ENCODE measurements at places on chromosomes 3 and 15. TPM values are rescaled to one million over a fixed set of nuclear protein-coding genes. Genes with fewer than 3 reads are reported as not detected.

DNA sequence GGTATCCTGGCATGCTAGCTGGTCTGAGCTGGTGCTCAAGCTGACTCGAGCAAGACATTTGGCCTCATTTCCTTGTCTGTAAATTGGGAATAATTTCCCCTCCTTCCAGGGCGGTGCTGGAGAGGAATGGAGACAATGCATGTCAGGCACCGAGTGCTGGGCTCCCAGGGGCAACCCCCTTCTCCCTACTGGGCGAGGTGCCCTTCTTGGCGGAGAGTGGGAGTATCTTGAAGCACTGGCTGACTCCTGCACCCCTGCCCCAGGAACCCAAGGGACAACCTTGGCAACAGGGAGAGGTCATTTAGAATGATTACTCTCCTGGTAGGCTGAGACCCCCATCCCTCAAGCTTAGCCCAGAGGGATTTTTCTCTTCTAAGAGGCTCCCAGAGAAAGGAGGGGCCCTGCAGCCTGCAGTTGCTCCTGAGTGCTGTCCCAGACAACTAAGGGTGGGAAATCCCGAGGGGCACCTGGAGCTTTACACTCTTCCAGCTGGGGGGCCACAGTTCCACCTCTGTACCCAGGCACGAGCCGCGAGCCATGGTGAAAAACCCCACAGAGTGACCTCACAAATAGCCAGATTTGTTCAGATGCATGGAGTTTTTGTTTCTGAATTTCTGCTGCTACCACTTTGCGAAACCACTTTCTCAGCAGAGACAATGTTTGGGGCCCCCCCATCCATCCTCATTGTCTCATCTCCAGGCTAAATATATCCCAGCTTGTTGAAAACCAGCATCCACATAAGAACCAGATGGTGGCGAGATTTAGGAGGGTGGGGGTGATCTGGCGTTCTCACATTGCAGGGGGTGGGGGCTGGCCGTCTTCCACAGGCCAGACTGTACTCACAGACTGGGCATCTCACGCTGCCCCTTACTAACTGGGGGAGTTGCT lies 44.8 kb downstream of the ABTB1 start:
- no peak for DNase-seq

DNA sequence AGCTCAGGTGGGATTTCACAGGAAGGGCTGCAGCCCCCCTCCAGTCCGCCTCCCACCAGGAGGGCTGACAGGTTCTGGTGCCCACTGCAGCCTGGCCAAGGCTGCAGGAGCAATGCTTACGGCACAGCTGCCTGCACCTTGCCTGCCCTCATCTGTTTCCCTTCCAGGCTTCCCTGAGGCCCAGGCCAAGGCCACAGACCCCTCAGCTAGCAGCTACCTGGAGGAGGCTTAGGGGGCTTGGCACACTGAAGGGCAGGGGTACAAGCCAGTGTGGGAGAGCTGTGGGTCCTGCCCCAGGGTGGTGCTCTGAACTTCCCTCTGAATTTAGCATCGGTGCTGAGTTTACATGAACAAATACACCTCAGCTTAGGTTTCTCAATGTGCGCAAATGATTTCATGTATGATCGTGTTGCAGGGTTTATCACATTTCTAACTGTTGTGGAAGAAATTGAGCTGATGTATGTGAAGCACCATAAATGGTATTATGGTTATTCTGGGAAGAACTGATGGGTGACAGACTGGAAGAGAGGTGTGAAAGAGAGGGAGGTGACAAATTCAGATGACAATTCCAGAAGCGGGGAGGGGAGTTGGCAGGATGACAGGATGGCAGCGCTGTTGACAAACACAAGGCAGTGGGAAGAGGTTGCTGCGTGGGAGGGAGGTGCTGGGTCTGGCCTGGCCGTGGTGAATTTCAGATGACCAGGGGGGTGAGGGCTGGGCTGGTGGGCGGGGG lies 6.1 kb downstream of the RHCG start:
- no peak for DNase-seq

DNA sequence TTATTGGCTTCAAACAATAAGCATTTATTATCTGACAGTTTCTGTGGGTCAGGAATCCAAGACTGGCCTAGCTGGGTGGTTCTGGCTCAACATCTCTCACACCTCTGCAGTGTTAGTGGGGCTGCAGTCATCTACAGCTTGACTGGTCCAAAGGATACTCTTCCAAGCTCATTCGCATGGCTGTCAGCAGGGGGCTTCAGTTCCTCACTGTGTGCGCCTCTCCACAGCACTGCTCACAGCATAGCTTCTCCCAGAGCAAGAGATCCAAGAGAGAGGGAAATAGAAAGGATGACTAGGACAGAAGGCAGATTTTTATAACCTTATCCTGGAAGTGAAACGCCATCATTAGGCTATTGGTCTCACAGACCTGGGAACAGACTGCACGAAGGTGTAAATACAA lies 64.2 kb downstream of the MAGI1 start:
- no peak for DNase-seq

DNA sequence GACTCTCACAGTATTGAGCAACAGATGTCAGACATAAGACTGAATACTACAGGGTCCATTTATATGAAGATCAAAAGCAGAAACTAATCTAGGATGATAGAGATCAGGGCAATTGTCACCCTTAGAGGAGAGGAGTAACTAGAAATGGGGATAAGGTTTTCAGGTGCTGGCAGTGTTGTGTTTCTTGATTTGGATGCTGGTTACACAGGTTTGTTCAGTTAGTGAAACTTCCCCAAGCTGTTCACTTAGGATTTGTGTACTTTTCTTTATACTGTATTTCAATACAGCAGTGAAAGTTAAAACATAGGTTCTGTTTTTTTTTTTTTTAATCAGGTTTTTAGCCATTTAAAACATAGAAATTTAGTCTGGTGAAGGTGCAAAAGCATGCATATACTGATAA lies 39.1 kb upstream of the CMTM7 start:
- no peak for DNase-seq

DNA sequence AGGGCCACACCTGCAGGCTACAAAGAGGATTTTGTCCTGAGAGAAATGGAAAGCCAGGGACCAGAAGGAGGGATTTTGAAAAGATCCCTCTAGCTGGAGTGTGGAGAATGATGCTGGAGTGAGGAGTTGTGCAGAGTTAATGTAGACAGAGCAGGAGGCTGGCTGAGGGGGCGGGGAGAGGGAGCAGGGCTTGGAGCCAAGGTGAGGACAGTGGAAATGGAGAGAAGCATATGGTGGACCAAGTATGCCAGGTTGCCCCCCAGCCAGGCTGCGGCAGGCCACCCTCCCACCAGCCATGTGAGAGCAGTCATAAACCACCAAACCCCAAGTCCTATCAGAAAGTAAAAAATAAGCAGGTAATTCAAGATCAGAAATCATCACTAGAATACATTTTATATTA lies 14.7 kb downstream of the RARRES1 start:
- DNase-seq, result no peak

- DNase-seq, result no peak
Observed at GRCh38 chr15:80170596-80170995, 17.8 kb downstream of the FAH start.

GRCh38 chr3:67894510-67894909 lies 240.1 kb upstream of the SUCLG2 start:
- DNase-seq, result no peak

DNA sequence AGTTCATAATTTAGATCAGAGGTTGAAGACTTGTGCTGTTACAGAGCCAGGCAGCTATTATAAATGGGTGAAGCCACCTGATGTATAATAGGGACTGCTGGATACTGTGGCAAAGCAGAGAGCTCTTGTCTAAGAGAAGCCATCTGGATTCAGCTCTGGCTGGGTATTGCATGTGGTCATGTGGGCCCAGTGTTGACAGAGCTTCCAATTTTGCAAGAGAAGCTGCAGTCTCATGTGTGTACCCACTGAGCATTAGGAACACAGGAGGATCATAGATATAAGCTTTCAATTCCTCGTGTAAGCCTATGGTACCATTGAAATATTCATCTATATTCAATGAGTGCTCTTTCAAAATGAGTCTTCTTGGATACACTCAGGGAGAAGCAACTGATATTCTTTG lies 303.9 kb upstream of the SLCO3A1 start:
- DNase-seq, result no peak

DNA sequence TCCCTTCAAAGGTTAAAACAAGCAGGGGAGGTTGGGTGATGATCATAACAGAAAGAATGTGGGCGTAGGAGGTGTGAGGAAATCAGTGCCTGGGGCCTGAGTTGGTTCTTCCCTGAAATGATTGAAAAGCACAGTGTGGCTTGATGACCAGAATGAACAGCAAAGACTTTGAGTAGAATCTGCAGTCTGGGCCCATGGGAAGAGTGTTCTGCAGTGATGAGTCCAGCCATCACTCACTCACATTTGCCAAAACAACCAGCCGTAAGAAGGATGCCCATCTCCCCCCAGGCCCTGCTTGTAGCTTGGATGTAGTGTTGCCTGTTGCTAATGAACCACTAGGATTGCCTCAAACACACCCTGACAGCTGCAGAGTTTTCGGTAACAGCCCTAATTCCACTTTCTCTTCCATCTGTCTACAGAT lies 67.9 kb downstream of the VGLL3 start:
- no peak for DNase-seq

- no peak for DNase-seq
Observed at GRCh38 chr3:15207836-15208504, 1.9 kb downstream of the CAPN7 start.

- DNase-seq, result no peak
Observed at GRCh38 chr3:127375151-127375930, 87.5 kb upstream of the PRR20G start.

The STX19 gene
- not detected for total RNA-seq

The MRPS25 gene
- 40.0 TPM for total RNA-seq

The ROBO1 gene
- total RNA-seq, result 23.6 TPM

The OCA2 gene
- total RNA-seq, result 0.59 TPM

Measured in breast epithelium (tissue), 4 donors.